Stimulated activated CD4-positive, alpha-beta T cell treated with anti-CD3 and anti-CD28 coated beads, Interleukin-1b, Interleukin-23, amount 100 ng/mL, for 48 hours (primary cell): ENCODE measurements at places on chromosomes 4 and X.

GRCh38 chrX:110284159-110284558 lies 33.7 kb downstream of the AMMECR1 start:
- DNase-seq = no peak

- DNase-seq = no peak
Observed at GRCh38 chrX:35351212-35351611, 408.6 kb downstream of the FAM47B start.

- no peak for DNase-seq
Observed at GRCh38 chr4:110211007-110211769, 12.8 kb upstream of the ELOVL6 start.

DNA sequence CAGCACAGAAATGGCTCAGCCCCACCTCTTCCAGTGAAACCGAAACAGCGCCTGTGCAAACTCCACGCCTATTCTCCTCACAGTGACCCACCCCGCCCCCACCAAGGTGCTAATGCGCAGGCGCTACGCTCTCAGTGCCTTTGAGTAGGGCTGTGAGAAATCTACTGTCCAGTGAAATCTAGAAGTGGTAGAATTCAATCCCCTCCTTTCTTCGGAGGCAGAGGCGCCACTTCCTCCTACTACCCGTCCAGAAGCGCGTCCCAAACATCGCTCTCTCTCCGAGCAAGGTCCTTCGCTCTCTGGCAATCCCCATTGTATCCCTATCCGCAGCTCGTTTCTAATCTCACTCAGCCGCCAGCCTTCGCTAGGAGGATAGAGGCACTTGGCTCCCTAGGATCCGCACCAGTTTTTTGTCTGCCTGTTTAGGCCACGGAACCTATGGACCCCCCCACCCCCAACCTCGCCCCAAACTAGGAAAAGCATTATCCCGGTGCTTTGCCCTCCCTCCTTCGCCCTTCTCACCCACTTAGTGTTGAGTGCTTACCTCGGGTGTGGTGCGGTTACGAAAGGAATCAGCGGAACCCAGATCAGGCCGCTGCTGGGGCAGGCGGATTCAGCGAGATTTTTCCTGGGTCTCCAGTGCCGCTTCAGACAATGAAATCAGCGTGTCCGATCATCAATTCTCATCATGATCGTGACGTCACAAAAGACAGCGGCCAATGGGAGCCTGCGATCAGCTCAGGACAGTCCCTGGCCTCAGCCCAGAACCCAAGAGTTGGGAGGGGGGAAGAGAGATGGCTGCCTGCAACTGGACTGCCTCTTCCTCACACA lies at the start of gene HDX:
Gene HDX (minus strand): TSS at position 656 of the 831 bp plus-strand sequence. CDS start 27,056 bp downstream, outside the sequence.
- DNase-seq = peak; percentile 61

- DNase-seq = no peak
Observed at GRCh38 chr4:174739576-174739975, 89.5 kb downstream of the GLRA3 start.

- DNase-seq = no peak
Observed at GRCh38 chr4:112327965-112328733, 31.0 kb downstream of the ALPK1 start.
